ENCODE measurements at places on chromosomes 2 and 18. TPM values are rescaled to one million over a fixed set of nuclear protein-coding genes. Genes with fewer than 3 reads are reported as not detected.

The ANKRD53 gene
- 2.2 TPM for total RNA-seq

The IL36G gene
- total RNA-seq, result not detected

The LRP2 gene
- not detected for total RNA-seq

The CRYBA2 gene
- total RNA-seq, result not detected

GRCh38 chr2:170177950-170178781, at the start of gene MYO3B:
Gene MYO3B, plus strand, starts transcription at chr2:170178147. Its CDS starts 141 bp downstream, at chr2:170178288.
- DNase-seq, result no peak

DNA sequence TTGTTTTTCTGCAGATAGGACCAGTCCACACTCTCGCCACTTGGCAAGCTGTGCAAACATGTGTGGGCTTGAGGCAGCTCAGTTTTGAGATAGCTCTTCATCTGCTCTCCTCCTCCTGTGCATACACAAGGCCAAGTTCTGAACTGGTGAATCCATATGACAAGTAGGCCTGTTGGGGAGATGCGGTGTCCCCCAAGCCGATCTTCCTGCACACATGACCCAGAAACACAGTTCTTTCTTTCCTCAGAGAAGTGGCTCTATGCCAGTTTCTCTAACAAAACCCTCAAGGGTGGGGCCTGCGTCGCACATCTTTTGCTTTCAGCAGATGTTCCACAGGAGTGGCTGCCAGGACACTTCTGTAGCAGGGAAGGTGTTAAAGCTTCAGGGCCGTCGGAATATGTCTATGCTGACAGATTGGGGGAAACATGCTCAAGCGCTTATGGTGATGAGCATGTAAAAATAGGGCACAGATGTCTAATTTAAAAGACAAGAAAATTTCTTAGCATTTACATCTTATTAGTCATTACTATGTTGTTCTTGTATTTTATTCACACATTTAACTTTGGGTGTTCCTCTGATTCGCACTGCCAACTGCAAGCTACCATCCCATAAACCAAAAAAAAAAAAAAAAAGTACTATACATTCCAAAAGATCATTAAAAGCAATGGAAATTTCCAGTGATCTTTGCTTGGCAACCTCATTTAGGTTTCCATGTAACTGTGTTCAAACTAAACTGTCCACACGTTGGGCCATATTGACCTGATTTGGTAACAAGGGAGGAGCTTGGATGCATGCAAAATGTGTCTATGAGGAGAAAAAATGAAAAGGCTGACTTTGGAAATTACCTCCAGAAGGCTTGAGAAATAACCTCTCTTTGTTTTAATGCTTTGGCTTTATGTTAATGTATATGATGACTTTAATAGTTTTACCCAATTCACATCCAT, 1055.5 kb upstream of the KLHL29 start:
- no peak for DNase-seq

GRCh38 chr2:50327906-50328305, 704.0 kb downstream of the NRXN1 start:
- DNase-seq, result no peak

- DNase-seq, result no peak
These were observed 41.2 kb downstream of the MCFD2 start for GRCh38 chr2:46874236-46874929.

- no peak for DNase-seq
These were observed 207.2 kb upstream of the TCF4 start for GRCh38 chr18:55795101-55795669.

DNA sequence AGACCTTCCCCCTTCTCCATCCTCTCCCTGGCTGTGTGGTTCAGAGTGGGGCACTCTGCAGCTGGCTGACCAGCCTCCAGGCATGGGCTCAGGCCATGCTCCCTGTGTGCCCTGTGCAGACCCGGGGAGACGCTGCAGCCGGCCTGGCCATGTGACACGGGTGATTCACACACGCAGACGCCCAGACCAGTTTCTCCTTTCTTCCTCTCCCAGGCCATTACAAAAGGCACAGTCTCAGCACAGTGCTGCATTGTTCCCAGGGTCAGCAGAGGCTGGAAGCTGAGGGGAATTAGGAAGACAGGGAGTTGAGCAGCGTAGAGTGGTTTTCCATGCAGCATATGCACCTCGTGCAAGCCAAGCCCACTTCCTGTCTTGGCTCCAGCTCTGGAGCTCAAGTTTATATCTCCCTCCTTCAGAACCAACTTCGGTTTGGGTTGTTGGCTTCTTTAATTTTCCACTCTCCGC, 288.5 kb downstream of the TNS1 start:
- DNase-seq, result peak; percentile 11
